Activated CD4-positive, alpha-beta memory T cell treated with anti-CD3 and anti-CD28 coated beads, Interleukin-2, amount 10 ng/mL, durations not matched to agents 7 days and 5 days (primary cell): ENCODE measurements at places on chromosomes 16 and 17.

DNA sequence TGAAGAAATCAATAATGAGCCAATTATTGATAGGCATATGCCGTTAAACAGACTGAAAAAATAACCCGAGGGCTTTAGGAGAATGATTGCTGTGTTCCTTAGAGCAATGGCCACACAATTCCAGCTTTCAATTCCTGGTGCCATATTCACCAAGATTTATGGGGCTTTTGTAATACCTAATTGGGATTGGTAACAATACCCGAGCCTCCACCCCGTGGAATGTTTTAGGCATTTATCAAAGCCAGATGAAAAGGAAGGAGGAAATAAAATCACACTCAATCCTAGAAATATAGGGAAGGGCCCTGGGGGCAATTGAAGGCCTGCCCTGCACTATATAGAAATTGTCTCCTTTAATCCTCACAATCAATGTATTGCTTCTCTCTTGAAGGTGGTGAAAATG lies 42.1 kb upstream of the MLYCD start:
- H3K36me3 ChIP-seq, result no peaks in the 10 kb centered on the region
- no peak overlapping the region for H3K27ac ChIP-seq
- DNase-seq, result no peak
- H3K4me1 ChIP-seq, result no peaks in the 10 kb centered on the region
- peaks cover 2% of the 10 kb centered on the region for H3K27me3 ChIP-seq

DNA sequence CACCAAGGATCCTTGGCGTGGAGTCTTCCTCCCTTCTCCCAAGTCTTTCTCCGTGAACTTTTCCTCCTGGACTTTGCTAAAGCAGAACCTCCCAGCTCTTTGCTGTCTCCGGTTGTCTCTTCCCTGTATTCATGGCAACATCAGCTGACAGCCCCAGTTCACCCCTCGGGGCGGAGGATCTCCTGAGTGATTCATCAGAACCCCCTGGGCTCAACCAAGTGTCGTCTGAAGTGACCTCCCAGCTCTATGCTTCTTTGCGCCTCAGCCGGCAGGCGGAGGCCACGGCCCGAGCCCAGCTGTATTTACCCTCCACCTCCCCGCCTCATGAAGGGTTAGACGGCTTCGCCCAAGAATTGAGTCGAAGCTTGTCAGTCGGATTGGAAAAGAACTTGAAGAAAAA lies 943 bp downstream of the CNTROB start:
- H3K27me3 ChIP-seq, result no peaks in the 10 kb centered on the region
- H3K4me3 ChIP-seq, result peak overlapping the region; percentile 93
- H3K4me1 ChIP-seq, result peaks cover 57% of the 10 kb centered on the region
- peak overlapping the region; percentile 87 for H3K27ac ChIP-seq
- DNase-seq, result peak; percentile 53

DNA sequence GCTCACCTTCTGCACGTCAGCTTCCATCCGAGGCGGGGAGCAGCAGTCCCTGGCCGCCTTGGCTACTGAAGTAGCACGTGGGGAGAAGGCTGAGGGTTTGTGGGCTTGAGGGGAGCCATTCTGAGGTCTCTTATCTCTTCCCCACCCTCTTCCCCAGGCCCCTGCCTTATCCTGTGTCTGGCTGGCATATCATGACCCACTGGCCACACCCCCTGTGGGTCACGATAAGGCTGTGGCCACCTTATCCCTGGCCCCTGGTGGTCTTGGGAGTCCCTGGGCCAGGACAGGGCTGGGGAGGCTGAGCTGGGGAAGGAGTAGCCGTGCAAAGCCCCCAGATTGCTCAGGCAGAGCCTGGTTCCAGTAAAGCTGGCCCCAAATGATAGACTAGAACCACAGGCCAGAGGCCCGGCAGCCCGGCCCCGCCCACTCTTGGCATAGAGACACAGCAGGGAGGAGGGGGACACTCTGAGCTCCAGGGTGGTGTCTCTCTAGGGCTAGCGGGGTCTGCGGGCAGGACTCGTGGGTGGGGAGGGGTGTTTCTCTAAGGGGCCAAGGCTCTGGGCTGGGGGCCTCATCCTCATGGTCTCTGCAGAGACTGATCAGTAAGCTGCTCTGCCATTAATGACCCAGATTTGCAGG lies 7.6 kb downstream of the SPNS2 start:
- H3K36me3 ChIP-seq, result no peaks in the 10 kb centered on the region
- peaks cover 15% of the 10 kb centered on the region for H3K27me3 ChIP-seq
- H3K4me1 ChIP-seq, result peaks cover 38% of the 10 kb centered on the region
- H3K27ac ChIP-seq, result no peak overlapping the region

DNA sequence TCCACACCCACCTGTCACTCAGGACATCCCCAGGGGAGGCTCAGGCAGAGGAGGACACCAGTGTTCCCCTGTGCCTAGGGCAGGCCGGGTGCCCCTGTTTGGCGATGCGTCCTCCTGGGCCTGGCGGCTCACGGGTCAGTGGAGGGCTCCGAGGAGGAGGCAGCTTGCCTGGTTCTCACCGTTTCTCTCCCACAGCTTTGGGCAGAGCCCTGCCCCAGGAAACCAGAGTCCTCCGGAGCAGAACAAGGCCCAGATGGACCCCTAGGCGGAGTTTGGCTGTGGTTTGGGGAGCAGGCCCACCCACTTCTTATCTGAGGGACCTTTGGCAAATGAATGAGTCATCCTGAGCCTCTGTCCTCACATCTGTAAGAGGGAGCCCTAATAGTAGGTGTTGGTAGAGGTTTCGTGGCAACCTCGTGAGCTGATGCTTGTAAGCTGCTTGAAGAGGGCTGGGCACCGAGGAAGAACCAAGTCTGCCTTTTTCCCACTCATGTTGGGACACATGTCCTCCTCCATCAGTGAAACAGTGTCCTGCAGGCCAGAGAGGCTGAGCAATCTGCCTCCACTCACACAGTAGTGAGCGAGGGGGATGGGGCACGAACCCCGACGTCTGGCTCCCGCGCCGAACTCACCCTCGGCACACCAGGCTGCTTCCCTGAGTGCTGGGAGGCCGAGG lies 247.0 kb upstream of the CIBAR2 start:
- no peak for DNase-seq
- H3K36me3 ChIP-seq, result no peaks in the 10 kb centered on the region
- H3K4me1 ChIP-seq, result no peaks in the 10 kb centered on the region
- peaks cover 8% of the 10 kb centered on the region for H3K27me3 ChIP-seq
- H3K27ac ChIP-seq, result no peak overlapping the region

GRCh38 chr16:55505333-55506015 lies 3.4 kb upstream of the LPCAT2 start:
- H3K27ac ChIP-seq, result no peak overlapping the region
- H3K4me3 ChIP-seq, result no peak overlapping the region
- H3K4me1 ChIP-seq, result peaks cover 15% of the 10 kb centered on the region

- H3K27me3 ChIP-seq, result no peaks in the 10 kb centered on the region
- no peak overlapping the region for H3K4me3 ChIP-seq
- H3K27ac ChIP-seq, result no peak overlapping the region
- DNase-seq, result no peak
- no peaks in the 10 kb centered on the region for H3K36me3 ChIP-seq
Observed at GRCh38 chr17:29383686-29384085, 6.5 kb upstream of the TAOK1 start.

DNA sequence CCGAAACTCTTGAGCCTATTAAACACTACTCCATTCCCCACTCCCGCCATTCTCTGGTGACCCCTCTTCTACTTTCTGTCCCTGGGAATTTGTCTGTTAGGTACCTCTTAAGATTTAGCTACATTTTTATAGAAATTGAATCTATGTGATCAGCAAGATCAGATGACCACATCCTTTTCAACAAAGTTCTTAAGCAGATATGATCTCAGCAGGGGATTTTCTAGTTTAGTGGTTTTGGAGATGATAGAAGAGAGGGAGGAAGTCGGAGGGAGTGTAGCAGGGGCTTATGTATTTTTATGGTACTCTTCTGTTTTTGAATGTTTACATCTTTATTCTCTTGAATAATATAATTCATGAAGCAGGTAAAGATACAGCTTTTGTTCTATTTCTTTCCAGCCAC lies 40.8 kb downstream of the RPA1 start:
- peak overlapping the region; percentile 21 for H3K4me3 ChIP-seq
- peak overlapping the region; percentile 81 for H3K27ac ChIP-seq
- peaks cover 62% of the 10 kb centered on the region for H3K4me1 ChIP-seq
- peaks cover 64% of the 10 kb centered on the region for H3K36me3 ChIP-seq
- H3K27me3 ChIP-seq, result no peaks in the 10 kb centered on the region

- no peak overlapping the region for H3K4me3 ChIP-seq
- peaks cover 28% of the 10 kb centered on the region for H3K27me3 ChIP-seq
- DNase-seq, result no peak
- no peaks in the 10 kb centered on the region for H3K4me1 ChIP-seq
- no peaks in the 10 kb centered on the region for H3K36me3 ChIP-seq
- no peak overlapping the region for H3K27ac ChIP-seq
Observed at GRCh38 chr17:47797797-47798196, 23.8 kb downstream of the OSBPL7 start.
